ENCODE measurements at places on chromosomes 3 and 15. TPM values are rescaled to one million over a fixed set of nuclear protein-coding genes. Genes with fewer than 3 reads are reported as not detected.

DNA sequence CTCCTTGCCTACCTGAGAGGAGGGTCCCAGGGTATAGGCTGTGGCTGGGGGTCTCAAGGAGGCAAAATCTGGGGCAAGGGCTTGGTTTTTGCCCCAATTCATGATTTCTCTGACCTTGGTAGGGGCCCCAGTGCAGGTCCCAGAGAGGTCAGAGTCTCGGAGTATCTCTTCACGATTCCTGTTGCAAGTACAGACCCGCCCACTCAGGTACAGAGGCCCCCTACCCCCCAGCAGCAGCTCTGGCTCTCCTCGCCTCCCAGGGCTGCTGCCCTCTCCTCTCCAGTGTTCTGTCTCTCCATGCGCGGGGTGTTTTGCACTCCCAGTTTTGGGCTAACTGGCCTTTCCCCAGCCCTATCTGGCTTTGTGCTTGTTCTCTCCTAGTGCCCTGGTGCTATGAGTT lies 5.4 kb upstream of the JMJD7 start:
- no peak for DNase-seq

The XIRP1 gene
- not detected for total RNA-seq

- no peak for DNase-seq
These were observed 15.3 kb upstream of the XXYLT1 start for GRCh38 chr3:195286115-195286872.

GRCh38 chr15:52336529-52336928 lies 40.9 kb upstream of the MYO5C start:
- no peak for DNase-seq

The GALK2 gene
- total RNA-seq: 18.0 TPM

The RASSF1 gene
- 11.2 TPM for total RNA-seq

GRCh38 chr3:9911863-9912262 lies 5.0 kb upstream of the IL17RC start:
- no peak for DNase-seq

DNA sequence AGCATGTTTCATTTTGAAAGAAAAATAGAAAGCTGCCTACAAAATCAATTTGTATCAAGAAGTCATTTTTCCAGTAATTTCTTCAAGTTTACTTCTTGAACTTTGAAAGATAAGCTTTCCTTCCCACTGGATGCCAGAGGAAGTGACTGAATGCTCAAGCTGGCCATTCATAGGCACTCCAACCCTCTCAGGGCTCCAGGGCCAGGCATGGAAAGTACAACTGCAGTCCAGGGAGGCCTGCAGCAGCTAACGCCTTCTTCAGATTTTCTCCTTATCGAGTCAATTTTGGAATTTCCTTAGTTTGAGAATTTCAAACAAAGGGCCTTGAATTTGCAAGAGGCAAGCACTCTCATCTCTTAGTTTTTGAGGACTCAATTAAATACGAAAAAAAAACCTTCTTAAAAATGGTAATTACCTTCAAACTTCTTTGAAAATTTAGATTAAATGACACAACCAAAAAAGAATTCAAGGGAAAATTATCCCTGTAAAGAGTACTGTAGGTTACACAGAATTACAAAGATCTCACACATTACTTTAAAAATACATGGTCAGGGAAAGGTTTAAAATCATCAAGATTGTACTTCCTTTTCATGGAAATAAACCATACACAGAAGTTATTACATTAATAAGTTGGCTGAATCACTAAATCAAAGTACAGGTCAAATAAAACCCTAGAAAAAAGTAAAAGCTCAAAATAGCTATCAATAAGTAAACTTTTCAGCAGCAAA lies 2.5 kb downstream of the UBP1 start:
- DNase-seq: no peak

GRCh38 chr3:128933213-128933921 lies 53.9 kb downstream of the ACAD9 start:
- no peak for DNase-seq

The FOXB1 gene
- 2.1 TPM for total RNA-seq

DNA sequence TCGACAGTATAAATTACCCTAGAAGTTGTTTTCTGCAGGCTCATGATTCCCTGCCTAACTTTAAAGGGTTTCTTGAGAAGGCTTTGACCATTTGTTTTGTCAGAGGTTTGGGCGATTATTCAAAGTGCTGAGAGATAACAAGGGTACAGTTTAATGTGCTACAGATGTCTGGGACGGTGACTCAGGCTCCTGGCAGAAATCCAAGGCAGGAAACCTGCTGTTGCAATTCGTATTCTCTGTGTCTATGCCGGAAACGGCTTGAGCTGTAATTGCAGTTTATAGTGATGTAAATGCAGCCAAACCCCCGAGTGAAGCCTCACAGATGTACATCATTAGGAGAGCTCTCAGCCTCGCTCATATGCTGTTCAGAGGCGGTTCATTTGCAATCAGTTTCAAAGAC lies 65.6 kb downstream of the SYNPR start:
- no peak for DNase-seq

The TLR9 gene
- not detected for total RNA-seq

DNA sequence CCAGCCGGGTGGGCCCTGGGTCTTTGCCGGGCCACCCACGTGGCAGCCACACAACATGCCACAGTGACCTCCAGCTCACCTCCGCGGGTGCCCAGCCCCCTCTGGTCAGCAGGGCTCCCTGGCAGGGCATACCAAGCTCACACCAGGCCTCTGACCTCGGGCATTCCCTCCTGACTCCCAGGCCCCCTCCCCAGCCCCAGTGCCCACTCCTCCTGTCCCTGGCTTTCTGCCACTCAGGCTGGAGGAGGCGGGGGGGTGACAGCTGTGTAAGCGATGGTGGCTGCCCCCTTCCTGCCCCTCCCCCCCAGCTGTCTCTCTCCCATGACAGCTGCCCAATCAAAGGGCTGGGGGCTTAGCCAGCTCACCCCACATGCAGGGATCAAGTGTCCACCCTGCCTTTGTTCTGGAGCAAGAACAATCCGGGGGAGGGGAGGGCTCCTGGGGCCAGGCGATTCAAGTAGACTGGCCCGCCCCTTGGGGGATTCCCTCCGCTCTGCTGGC lies 3.3 kb downstream of the PCBP4 start:
- DNase-seq: no peak

DNA sequence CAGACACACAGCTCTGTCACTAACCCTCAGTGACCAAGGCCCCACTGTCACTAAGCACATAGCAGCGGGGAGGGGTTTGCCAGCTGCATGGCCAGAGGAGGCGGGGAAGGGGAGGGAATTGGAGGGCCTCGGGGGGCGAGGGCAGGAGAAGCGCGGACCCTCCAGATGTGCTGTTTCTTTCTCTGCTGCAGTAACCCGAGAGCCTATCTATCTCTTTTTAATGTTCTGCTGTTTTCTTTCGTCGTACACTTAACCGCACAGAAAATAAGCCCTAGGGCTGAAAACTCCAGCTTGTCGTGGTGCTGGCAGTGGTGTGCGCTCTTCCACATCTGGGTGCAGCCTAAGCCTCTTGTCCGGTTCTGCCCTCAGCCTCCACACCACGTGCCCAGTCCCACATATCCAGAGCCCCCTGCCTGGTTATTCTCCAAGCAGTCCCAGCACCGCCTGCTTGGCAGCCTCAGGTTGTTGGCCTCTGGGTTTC lies 51.1 kb downstream of the BDH1 start:
- no peak for DNase-seq

The CACNA2D3 gene
- 1.8 TPM for total RNA-seq

The TMEM158 gene
- total RNA-seq: 35.5 TPM

The TMIE gene
- total RNA-seq: 0.90 TPM

The ZDHHC3 gene
- 67.4 TPM for total RNA-seq

- no peak for DNase-seq
These were observed 57.0 kb downstream of the SLC6A6 start for GRCh38 chr3:14459384-14459783.

The TMEM45A gene
- 12.9 TPM for total RNA-seq

GRCh38 chr3:139096670-139097069 lies 52.0 kb upstream of the PRR23C start:
- DNase-seq: no peak

The CFAP100 gene
- total RNA-seq: not detected

GRCh38 chr3:114553949-114554593 lies 260.2 kb downstream of the TIGIT start:
- DNase-seq: no peak

DNA sequence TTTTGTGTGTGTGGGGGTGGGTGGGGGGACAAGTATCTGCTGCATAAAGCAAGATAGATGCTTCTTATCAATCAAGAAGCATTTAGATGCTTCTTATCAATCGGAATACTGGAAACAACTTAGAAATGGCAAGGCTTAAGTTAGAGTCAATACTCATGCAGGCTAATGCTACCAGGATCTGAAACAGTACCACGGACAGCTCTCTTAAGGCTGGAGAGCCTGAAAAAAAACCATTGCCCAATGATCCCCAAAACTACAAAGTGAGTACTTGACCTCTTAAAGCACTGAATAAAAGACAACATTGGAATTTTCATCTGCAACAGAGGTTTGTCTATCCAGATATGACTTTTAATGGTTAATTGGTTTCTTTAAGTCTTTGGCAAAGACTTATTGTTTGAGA lies 262.3 kb downstream of the GAP43 start:
- DNase-seq: no peak

The CEP70 gene
- 23.6 TPM for total RNA-seq

The AMOTL2 gene
- total RNA-seq: 60.3 TPM

- DNase-seq: no peak
These were observed 37.9 kb downstream of the PARP15 start for GRCh38 chr3:122615303-122615702.

The OXTR gene
- 2.2 TPM for total RNA-seq

The CPN2 gene
- not detected for total RNA-seq

GRCh38 chr3:126149256-126149902 lies 31.0 kb downstream of the ALDH1L1 start:
- DNase-seq: peak; percentile 26

Measured in H1 (cell line).